ENCODE measurements at places on chromosomes 1 and 21.

DNA sequence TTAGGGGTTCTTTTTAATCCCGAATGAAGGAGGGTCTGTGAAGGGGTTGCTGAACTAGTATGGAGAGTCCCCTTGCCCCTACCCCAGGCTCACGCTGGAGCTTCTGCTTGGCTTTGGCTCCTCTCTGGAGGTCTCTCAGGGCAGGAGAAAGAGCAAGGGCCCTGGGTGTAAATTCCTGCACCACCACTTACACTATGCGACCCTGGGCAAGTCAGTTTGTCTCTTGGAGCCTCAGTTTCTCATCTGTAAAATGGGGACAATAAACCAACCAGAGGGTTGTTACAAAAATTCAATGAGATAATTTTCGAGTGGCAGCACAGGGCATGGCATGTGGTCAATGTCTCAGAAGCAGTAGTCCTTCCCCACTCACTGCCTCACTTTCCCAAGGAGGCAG lies 11.4 kb downstream of the FOXO6 start:
- DNase-seq = no peak

DNA sequence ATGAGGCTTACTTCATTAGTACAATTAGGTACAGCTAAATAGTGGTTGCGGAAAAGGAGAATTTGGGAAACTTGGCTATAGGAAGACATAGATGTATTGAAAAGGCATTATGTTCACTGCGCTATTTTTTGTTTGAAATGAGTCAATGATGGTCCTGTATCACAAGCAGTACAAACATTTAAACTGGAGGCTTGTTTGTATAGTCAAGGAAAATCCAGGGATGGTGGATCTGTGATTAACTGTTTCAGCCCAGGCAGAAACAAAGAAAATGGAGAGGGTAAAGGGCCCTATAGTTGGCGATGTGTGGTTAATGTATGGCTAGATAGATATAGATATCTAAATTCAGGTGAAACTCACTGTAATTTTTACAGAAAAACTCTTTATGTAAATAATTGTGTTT lies 79.9 kb downstream of the CLIC4 start:
- no peak for DNase-seq

- no peak for DNase-seq
Observed at GRCh38 chr1:185860311-185860710, 126.1 kb downstream of the HMCN1 start.

DNA sequence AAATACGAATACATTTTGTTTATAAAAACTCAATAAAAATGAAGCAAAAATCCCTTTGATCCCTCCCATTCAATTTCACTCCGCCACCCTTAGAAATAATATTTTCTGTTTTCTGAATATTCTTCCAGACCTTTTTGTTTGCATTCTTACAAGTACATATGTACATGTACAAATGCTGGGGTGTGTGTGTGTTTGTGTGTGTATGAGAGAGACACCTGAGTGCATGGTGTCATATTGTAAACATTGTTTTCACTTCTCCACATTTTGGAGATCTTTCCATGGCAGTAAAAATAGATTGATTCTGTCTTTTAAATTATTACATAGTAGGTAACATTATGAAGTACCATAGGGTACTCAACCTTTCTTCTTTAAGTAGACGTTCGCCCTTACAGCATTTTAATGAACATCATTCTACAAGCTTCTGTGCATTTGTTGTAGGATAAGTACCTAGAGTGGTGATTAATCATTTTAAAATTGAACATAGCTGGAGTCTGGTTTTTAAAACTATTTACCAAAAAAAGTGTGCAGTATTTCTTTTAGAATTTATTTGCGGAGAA lies 1.3 kb upstream of the MPC2 start:
- no peak for DNase-seq

- DNase-seq = no peak
Observed at GRCh38 chr1:194870860-194871259, 1684.4 kb upstream of the B3GALT2 start.

DNA sequence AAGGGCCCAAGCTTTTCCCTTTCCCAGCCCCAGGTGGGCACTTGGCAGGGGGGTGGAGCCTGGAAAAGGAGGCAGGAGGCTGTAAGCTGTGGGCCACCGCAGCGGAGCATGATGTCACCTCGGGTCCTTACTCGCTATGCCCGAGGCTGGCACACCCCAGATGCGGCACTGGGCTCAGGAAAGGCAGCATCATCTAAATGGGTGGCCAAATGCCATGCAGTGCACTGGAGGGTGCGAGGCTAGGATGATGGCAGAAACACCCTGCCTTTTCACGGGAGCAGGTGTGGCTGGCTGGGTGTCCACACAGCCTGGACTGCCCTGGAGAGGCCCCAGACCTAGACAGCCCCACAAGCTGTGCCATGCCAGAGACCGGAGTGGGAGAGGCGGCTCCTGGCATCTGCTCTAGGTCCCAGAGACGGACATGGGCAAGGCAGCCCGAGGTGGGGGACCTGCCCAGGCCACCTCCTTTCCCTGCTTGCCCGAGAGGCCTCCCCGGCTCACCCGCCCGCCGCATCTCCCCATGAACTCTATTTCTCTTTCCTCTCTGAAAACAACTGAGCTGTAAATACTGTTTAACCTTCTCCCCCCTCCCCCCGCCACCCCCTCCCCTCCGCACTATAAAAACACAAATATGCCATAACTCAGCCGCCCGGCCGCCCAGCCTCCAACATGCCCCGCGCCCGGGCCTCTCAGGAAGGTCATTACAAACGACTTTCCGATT lies 124.7 kb downstream of the CASZ1 start:
- no peak for DNase-seq
